ENCODE measurements at places on chromosomes 5 and 9.
A peak's percentile ranks its signal among the peaks of the same experiment; 100 is the strongest.

DNA sequence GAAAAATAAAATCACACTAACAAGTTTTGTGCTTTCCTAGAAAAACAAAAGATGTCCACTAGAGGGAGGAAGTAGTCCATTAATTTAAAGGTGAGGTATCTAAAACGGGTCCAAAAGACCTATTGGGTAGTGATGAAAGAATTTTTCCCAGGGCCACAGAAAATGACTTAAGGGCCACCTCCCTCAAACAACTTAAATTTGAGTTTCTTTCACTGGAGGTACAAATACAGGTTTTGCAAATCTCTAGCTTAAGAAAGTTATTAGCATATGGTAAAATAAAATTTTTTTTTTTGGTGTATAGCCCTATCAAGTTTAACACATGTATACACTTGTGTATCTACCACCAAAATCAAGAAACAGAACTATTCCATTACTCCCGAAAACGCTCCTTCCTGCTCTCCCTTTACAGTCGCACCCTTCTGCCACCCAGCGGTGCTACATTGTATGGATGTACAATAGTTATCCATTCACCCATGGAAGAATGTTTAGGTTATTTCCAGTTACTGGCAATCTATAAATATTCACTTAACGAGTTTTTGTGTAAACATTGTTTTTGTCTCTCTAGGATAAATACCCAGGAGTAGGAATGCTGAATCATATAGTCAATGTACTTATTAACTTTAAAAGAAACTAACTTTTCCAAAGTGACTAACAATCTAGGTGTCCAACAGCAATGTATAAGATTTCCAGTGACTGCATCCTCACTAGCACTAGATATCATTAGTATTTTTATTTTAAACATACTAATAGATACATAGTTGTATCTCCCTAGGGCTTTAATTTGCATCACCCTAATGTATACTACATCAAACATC lies 21.9 kb downstream of the DEPDC1B start:
- peak; percentile 57 for DNase-seq

- DNase-seq, result no peak
Measured at GRCh38 chr5:179533907-179534306, 16.4 kb upstream of the RUFY1 start.

- no peak for DNase-seq
Measured at GRCh38 chr9:123586275-123586674, 230.3 kb downstream of the CRB2 start.

GRCh38 chr9:121055642-121056143 lies 5.6 kb upstream of the C5 start:
- DNase-seq, result peak; percentile 6
